Renal cortical epithelial cell (primary cell): ENCODE measurements at places on chromosomes 6 and 20. TPM values are rescaled to one million over a fixed set of nuclear protein-coding genes. Genes with fewer than 3 reads are reported as not detected.

- peak; percentile 88 for DNase-seq
Measured at GRCh38 chr6:18431581-18431980, 44.4 kb downstream of the RNF144B start.

DNA sequence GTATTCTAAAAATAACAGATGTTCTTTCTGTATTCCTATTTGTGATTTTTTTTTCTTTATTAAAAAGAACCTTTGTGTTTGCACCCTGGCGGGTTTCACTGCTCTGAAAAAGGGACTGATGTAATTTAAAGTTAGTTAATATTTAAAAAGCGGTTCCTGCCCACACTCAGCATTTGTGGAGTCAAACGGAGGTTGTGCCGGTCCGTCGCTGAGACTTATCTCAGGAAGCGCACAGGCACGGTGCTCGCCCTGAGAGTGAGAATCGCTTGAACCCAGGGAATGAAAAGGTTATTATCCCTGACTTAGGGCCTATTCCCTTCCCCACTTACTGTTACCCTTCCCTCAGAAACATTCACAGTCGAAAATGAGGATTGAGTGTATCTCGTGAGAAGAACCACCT is 366.7 kb downstream of the THBS2 start:
- DNase-seq = peak; percentile 35

DNA sequence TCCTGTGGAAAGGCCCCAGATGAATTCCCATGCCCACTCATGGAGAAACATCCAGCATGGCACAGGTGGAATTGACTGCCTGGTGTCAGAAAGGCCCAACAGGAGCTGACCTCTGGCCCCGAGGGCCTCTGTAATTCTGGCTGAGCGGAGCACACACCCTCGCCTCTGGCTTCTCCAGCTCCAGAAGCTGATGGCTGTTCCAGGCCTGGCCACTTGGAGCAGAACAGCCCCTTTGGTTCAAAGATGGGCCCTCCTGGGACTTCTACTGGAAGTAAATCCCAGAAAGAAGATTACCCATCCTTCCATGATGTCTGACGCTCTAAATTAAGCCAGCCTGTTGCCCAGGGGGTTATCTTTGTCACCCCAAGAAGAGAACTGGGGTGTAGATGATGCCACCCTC is 275.1 kb upstream of the CDH4 start:
- DNase-seq = no peak

DNA sequence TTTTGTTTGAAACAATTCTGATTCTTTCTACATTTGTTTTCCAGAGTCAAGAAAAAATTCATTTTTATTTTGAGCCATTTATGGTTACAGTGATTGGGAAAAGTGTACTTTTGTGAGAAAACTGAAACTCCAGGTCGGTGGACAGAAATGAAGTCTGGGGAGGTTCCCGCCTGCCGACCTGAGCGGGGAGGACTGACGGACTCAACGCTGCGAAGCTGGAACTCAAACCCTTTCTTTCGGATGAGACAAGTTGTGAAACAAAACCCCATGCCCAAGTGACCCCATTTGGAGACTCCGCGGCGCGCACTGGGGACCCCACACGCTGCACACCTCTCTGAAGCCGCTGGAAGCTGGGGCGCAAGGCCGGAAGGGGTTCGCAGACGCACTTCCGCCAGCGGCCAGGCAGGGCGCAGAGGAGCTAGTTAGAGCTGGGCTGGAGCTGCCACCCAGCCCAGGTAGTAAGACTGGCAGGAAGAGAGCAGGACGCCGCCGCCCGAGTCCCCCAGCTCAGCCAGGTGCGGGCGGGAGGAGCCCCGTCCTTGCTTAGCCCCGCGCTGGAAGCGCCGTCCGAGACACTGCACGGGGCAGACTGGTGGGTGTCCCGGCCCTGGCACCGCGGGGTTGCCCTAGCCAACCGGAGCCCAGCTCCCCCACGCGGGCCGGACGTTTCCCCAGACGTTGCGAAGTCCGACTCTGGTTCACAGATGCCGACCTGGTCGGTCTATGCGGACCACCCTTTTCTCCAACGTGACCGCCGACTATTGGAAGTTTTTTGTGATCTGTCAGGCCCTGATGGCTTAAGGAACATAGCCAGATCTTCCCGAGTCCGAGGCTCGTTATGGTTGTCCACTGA is 19.8 kb upstream of the ZSCAN16 start:
- DNase-seq = peak; percentile 69

DNA sequence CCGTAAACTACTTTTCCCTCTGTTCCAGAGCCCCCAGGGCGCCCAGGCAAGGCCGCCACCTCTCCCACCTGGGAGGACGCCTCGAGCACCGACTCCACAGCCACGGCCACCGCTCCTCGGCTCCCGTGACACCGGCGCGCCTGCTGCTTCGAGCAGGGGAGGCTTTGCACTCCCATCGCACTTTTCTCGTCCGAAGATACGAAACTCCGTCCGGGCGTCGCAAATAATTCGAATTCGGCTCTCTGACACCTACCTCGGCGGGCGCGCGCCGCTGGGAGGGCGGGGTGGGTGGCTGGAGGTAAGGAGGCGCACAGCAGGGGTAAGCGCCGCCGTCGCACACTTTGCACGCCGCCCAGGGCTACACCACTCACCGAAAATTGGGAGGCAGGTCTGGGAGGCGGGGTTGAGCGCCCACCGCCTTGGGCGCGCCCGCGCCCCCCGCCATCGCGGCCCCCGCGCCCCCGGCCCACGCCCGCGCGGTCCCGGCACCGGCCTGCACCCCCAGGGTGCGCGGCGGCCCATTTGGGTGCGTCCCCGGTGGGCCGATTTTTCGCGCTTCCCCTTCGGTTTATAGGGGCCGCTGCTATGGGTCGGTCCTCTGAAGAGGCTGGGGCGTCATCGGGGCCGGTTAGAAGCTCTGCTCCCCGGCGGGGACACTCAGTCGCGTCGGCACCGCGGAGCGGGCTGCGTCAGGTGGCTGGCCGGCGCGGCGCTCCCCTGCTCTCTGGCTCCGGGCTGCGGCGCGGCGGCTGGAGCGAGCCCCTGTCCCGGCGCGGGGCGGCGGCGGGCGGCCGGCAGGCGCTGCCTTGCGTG is 36.2 kb downstream of the GNAS start:
- peak; percentile 40 for DNase-seq

GRCh38 chr6:83470001-83470400 is 39.1 kb upstream of the ME1 start:
- no peak for DNase-seq

The SPTLC3 gene
- 4.2 and 46.9 TPM in 2 replicates for total RNA-seq

The PTPRK gene
- 104 and 124 TPM in 2 replicates for total RNA-seq

The PDYN gene
- not detected in 2 replicates for total RNA-seq

The CUL7 gene
- 28.0 and 45.0 TPM in 2 replicates for total RNA-seq

DNA sequence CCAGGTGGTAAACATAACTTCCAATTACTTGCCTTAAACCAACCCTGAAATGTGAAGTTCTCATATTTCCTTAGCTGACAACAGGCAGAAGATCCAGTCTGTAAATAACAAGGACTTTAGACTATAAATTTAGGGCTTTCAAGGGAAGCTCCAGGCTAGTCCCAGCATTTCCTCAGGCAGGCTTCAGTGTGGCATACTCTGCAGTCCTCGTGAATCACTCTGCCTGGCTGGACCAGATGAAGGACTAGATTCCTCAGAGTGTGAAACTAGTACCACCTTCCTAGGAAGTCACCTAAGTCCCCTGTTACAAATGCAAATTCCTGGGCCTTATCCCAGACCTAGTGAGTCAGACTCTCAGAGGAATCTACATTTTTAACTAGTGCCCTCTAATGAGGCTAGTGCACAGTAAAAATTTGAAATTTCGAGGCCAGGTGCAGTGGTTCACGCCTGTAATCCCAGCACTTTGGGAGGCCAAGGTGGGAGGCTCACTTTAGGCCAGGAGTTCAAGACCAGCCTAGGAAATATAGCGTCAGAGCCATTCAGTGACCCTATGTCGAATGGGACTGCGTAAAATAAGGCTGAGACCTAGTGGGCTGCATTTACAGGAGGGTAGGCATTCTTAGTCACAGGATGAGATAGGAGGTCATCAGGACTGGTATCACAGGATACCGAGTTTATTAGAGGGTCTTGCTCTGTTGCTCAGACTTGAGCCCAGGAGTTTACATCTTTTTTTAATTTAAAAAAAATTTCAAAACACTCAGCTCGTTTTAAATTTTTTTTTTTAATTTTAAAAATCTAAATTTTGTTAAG is 279.6 kb upstream of the JARID2 start:
- DNase-seq = peak; percentile 19

The CD109 gene
- 25.2 and 29.8 TPM in 2 replicates for total RNA-seq

DNA sequence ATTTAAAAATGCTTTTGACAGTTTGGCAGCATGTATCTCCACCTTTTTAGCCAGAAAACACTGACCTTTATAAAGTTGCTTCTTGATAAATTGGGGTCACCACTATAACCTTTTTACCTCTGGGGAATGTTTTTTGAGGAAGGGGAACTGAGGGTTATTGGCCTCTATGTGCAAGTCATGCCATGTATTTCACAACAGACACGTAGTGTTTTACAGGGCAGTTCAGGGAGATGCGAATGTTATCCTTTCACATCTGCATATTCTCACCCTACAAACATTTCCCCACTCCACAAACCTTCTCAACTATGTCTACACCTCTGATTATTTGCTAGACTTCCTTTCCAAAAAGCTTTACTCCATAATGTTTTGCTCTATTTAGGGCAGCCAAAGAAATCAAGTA is 17.0 kb upstream of the SLA2 start:
- no peak for DNase-seq

The BANF2 gene
- total RNA-seq = not detected in 2 replicates

- no peak for DNase-seq
Measured at GRCh38 chr6:74939721-74940620, 265.9 kb downstream of the COL12A1 start.

DNA sequence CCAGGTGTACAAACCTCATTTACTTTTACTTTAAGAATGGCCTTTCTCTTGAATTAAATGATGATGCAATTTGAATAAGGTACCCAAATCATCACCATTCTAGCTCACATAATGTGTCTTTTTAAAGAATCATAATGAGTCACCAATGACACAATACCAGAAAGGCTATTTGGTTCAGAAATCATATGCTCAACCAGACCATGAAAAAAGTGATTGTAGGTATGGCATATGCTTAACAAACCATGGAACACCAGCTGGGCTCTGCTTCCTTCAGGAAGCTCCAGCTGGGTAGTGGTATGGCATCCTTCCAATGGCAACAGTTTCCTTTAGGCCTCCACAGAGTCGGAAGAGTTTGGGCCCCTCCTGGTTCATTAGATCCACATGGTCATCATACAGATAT is 128.2 kb downstream of the FRK start:
- DNase-seq = peak; percentile 74

The TSBP1 gene
- total RNA-seq = not detected in 2 replicates

The SAMD5 gene
- total RNA-seq = 0.87 and 3.3 TPM in 2 replicates

GRCh38 chr6:32190054-32190851 is at the start of gene PBX2:
PBX2 (minus strand) TSS chr6:32190202; CDS start chr6:32189915, 287 bp downstream.
- peak; percentile 81 for DNase-seq

- no peak for DNase-seq
Measured at GRCh38 chr6:158919865-158920264, 80.1 kb downstream of the RSPH3 start.

DNA sequence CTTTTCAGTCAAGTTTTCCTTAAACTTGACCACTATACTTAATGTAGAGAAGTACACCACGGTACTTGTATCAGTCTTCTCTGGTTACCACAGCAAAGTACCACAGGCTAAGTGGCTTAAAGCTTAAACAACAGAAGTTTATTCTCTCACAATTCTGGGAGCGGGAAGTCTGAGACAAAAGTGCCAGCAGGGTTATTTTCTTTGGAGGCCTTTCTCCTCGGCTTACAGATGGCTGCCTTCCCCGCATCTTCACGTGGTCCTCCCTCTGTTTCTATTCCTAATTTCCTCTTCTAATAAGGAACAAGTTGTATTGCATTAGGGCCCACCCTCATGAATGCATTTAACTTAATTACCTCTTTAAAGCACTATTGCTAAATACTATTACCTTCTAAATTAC is 258.0 kb downstream of the PLCB1 start:
- DNase-seq = no peak

The HUS1B gene
- total RNA-seq = 0.70 TPM in 1 of 2 replicates, not detected in the other

- DNase-seq = peak; percentile 41
Measured at GRCh38 chr6:14130435-14131075, 13.0 kb downstream of the CD83 start.

GRCh38 chr6:33744001-33744848 is 2.5 kb downstream of the IP6K3 start:
- DNase-seq = peak; percentile 72

The PSMG4 gene
- 13.1 and 24.8 TPM in 2 replicates for total RNA-seq

The TAGAP gene
- total RNA-seq = 0.05 and 0.35 TPM in 2 replicates

The PRPH2 gene
- 0.17 and 1.2 TPM in 2 replicates for total RNA-seq

DNA sequence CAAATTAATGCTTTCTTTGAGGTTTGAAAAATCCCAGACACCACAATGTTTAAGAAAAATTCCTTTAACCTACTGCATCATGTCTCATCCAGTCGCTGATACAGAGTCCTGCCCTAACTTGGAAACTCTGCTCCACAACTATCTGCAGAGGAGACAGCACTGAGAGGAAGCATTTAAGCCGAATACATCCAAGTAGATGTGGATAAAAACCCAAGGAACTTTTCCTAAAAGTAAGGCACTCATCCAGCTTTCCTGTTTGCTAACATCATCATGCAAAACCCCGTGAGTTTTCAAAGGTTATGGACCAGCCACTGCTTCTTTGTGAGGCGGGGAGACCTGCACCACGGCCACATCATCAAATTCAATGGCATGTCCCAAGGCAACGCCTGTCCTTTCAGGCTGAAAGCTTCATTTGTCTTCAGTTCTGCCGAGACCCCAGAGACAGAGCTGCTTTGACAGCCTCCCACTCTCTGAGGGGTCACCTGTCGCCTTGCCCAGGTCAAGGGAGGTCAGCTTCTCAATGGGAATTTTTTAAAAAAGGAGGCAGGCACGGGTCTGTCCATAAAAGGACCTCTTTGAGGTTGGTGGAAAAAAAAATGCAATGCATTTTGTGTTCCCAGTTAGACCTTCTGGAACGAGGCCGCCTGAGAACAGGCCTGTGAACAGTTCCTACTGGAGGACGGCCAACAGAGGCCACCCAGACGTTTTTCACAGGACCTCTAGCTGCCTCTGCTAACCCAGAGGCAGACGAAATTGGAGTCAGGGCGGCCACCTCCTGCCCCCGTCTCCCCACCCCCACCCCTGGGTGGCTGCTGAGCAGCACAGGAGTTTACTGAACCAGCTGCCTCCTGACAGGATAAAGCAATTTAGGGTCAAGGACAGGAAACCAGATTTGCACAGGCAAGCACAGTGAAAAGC is 142.5 kb upstream of the HDDC2 start:
- DNase-seq = no peak

The TDRD6 gene
- under 0.01 and 0.35 TPM in 2 replicates for total RNA-seq

- no peak for DNase-seq
Measured at GRCh38 chr6:147872002-147872401, 363.5 kb downstream of the SAMD5 start.

DNA sequence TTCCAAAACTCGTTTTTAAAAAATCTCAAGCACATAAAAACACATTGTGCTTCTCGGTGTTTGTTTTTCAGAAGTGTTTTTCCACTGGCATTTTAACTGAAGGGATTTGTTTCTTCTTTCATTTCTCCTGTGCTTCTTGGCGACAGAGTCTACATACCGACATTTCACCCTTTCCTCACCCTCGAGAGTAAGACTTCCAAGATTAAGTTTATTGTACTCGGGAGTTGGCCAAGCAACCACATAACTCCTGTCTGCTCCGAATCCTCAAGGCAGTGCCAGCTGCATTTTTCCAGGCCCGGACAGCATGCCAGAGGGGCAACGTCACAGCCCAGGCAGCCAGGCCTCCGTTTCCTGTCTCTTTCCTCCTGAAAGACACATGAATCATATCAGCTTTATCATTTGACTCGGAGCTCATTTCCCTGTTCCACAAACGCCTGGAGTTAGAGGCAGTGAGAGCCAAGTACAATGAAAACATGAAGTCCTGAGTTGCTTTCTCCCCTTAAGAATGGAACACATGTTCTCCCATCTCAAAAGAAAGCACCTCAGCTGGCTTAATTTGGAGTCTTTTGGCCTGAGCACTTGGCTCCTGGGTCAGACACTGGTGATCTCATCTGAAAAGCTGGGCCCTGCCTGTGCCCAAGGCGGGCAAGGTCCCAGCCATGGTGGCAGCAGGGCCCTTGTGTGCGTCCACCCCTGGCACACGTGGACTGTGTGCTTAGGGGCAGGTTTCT is 23.2 kb upstream of the FAM50B start:
- DNase-seq = peak; percentile 98
